ENCODE measurements at places on chromosomes 11 and 22. TPM values are rescaled to one million over a fixed set of nuclear protein-coding genes. Genes with fewer than 3 reads are reported as not detected.

Gene PGA4
- not detected for total RNA-seq

Gene RASL10A
- total RNA-seq = 0.56 TPM

Gene VSIG10L2
- not detected for total RNA-seq

Gene SORL1
- total RNA-seq = 64.6 TPM

Gene SPA17
- 3.6 TPM for total RNA-seq

Gene SMC1B
- 1.8 TPM for total RNA-seq

GRCh38 chr11:1970956-1971355 is 23.8 kb downstream of the MRPL23 start:
- H3K27me3 ChIP-seq = no peaks in the 10 kb centered on the region
- H3K27ac ChIP-seq = no peak overlapping the region
- H3K36me3 ChIP-seq = no peaks in the 10 kb centered on the region
- no peak for DNase-seq
- H3K4me3 ChIP-seq = no peak overlapping the region

DNA sequence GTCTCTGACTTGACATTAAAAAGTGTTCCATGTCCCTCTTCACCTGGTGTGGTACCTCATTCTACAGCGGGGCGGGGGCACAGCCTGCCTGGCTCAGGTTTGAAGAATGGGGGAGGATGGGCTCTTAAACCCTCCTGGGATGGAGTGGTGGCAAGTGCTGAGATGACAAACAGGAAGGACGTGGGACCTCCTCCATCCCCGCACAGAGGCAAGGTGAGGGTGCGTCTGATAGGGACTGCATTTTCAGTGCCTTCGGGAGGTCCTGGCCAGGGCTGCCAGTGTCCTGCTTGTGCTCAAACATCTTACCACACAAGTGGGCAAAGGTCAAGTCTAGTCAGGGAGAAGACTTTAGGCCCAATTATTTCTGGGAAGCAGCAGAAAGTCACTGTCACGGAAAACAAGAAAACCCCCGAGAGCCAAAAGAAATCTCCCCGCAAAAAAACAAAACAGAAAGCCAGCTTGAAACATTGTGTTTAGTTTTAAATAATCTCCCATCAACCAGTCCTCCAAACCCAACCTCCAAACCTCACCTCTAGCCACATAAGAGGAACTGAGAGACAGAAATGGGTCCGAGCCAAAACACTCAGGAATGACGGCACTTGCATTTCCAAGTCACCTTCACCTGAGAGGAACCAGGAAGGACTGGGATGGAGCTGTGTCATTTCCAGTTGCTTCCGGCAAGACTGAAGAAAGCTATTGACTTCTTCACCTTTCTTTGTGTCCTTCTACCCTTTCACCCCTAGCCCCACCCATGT is 966.5 kb downstream of the NTM start:
- DNase-seq = no peak
- no peaks in the 10 kb centered on the region for H3K36me3 ChIP-seq
- H3K4me3 ChIP-seq = no peak overlapping the region
- H3K27ac ChIP-seq = no peak overlapping the region

DNA sequence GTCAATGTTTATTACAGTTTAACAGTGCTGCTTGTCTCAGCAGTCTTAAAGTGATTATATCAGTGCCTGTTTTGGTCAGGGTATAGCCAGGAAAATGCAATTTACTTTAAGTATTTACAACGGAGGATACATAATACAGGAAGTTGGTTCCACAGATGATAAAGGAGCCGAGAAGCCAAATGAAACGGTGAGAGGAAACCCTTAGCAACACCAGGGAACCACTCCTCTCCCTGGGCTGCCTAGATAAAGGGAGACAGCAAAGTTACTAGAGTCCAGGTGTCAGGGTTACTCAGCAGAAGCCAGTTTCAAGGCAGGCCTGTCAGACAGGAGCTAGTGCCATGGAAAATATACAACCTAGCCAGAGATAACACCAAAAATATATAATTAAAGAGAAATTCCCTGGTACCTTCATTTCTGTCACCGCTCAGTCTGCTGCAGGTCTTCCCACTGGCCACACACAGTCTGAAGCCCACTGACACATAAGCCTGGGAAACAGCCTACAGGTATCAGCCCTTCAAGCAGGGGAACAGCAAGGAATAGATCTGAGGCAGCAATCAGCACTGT is 55.5 kb downstream of the FAM76B start:
- H3K4me3 ChIP-seq = no peak overlapping the region
- peaks cover 12% of the 10 kb centered on the region for H3K27me3 ChIP-seq
- no peak for DNase-seq
- H3K27ac ChIP-seq = no peak overlapping the region

DNA sequence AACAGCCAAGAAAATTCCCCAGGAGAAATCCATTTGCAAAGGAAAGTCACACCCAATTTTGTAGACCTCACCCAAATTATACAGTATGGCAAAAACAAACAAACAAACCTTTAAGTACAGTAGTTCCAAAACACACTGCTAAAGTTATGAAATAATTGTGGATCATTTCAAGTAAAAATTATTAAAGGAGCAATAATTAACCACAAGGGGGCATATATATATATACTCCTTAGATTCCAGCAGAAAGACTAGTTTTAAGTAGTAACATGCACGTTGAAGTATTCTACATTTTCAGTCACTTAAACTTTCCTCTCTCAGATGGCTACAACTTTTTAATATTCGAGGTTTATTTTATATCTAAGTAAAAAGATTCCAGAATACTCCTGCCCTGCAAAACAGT is 26.8 kb downstream of the RNF141 start:
- peaks cover 5% of the 10 kb centered on the region for H3K36me3 ChIP-seq
- peaks cover 13% of the 10 kb centered on the region for H3K4me1 ChIP-seq
- H3K27me3 ChIP-seq = no peaks in the 10 kb centered on the region
- H3K4me3 ChIP-seq = no peak overlapping the region

DNA sequence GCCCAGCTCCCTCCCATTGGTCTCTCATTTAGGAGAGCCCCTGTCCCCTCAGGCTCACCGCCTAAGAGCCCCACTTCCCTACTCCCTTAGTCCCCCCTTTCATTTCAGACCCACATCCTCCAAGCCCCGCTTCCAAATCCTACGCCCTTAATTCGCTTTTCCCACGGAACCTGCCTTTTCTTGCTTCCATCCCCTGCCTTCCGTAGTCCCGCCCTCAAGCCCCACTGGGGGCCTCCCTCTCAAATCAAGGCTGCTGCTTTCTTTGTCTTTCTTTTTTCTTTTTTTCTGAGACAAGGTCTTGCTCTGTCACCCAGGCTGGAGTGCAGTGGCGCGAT is 396 bp downstream of the CCDC157 start:
- no peak for DNase-seq
- H3K4me1 ChIP-seq = peaks cover 39% of the 10 kb centered on the region
- peak overlapping the region; percentile 96 for H3K4me3 ChIP-seq

DNA sequence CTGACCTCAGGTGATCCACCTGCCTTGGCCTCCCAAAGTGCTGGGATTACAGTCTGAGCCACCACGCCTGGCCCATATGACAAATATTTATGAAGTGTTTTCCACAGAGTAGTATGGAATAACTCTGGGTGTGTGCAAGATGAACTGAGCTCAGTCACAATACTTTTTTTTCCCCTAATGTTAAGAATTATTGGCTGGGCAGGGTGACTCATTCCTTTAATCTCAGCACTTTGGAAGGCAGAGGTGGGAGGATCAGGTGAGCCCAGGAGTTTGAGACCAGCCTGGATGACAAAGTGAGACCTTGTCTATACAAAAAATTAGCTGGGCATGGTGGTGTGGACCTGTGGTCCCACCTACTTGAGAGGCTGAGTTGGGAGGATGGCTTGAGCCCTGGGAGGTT is 6.4 kb downstream of the PTPRJ start:
- peaks cover 64% of the 10 kb centered on the region for H3K4me1 ChIP-seq
- no peak overlapping the region for H3K4me3 ChIP-seq
- DNase-seq = no peak
- H3K27ac ChIP-seq = peak overlapping the region; percentile 43
- H3K36me3 ChIP-seq = peaks cover 13% of the 10 kb centered on the region

GRCh38 chr11:80284946-80285785 is 844.3 kb upstream of the TENM4 start:
- no peak for DNase-seq
- H3K36me3 ChIP-seq = no peaks in the 10 kb centered on the region

DNA sequence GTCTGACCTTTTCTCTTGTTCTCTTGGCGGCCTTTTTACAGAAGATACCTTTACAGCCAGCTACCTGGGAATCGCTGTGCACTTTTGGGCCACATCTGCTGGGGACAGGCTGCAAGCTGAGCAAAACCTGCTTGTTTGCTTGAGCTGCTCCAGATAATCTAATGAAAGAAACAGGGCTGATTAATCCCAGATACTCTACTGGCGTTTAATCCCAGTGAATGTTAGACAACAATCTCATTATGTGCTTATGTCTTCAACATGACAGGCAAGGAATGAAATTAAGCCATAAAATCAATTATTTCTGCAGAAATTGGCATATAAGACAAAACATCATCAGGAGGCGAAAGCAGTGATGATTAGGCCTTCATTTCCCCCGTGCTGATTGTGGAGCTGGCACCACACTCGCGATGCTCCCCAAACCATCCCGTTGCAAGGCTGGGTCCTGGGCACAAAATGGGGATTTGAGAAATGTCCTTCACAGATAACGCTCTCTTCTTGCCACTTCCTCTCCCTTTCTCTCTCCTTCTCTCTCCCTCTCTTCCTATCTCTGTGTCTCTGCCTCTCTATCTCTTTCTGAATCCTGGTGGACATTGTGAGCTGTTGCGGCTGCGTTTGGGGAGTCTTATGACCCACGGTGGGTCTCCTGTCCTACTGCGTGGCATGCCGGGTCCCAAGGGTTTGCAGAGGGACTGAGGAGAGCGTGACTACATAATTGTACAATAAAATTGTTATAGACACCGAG is 1053.8 kb downstream of the TBC1D22A start:
- peaks cover 1% of the 10 kb centered on the region for H3K27me3 ChIP-seq
- H3K27ac ChIP-seq = no peak overlapping the region
- no peak for DNase-seq

- peak; percentile 40 for DNase-seq
- H3K36me3 ChIP-seq = peaks cover 61% of the 10 kb centered on the region
- peaks cover 57% of the 10 kb centered on the region for H3K4me1 ChIP-seq
- no peak overlapping the region for H3K27ac ChIP-seq
Measured at GRCh38 chr11:66073669-66074068, 3.6 kb downstream of the PACS1 start.

DNA sequence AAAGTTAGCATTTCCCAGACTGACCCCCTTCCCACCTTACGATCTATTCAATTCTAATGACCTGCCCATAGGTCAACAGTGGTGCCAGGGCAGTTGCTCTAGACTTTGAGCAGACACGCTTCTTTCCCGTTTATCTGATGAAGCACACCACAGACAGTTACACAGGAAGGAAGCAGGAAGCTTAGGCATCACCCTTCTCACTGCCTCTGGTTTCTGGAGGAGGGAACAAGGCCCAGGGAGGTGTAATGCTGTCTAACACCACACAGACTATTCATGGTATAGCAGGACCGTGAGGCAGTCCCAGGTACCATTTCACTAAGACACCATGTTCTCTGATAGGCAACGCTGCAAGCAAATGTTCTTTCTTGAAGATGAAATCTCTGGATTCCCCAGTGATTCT is 279.4 kb downstream of the NTM start:
- no peak overlapping the region for H3K4me3 ChIP-seq
- no peaks in the 10 kb centered on the region for H3K36me3 ChIP-seq
- peaks cover 1% of the 10 kb centered on the region for H3K27me3 ChIP-seq
- no peaks in the 10 kb centered on the region for H3K4me1 ChIP-seq
- no peak overlapping the region for H3K27ac ChIP-seq
- DNase-seq = no peak

DNA sequence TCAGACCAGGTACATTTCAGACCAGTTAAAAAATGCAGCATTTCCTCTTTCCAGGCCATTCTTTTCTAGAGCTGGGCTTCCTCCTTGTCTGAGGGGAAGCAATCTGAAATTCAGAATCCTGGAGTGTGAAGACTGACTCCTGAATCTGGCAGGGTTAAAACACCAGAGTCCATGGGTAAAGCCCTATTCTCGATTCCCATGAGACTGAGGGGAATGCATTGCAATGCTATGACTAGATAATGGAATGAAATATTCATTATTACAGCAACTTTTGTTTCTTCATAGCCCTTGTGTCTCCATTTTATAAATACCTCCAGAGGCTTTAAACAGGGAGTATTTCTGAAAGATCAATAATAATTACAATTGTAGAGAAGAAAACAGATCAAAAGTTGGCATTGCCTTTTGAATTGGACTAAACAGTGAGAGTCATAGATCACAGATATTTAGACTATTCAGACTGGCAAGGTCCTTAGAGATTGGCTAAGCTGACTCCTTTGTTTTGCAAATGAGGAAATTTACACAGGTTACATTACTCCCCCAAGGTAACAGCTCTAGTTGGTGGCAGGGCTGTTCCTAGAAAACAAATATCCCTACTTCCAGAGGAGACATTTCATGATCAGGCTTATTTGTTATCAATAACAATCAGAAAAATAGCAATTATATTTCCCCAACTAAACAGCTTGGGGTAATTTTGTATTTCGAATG is 632.6 kb upstream of the KIRREL3 start:
- H3K27ac ChIP-seq = no peak overlapping the region
- no peaks in the 10 kb centered on the region for H3K27me3 ChIP-seq
- no peak for DNase-seq
- H3K4me3 ChIP-seq = no peak overlapping the region

DNA sequence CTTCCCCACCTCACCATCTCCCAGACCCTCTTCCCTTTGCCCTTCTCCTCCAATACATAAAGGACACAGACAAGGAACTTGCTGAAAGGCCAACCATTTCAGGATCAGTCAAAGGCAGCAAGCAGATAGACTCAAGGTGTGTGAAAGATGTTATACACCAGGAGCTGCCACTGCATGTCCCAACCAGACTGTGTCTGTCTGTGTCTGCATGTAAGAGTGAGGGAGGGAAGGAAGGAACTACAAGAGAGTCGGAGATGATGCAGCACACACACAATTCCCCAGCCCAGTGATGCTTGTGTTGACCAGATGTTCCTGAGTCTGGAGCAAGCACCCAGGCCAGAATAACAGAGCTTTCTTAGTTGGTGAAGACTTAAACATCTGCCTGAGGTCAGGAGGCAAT is 58.2 kb downstream of the TIMP3 start:
- H3K4me3 ChIP-seq = no peak overlapping the region

GRCh38 chr11:119094816-119095065 is 6.9 kb downstream of the DPAGT1 start:
- H3K36me3 ChIP-seq = peaks cover 72% of the 10 kb centered on the region
- H3K4me1 ChIP-seq = peaks cover 35% of the 10 kb centered on the region
- DNase-seq = no peak
- H3K4me3 ChIP-seq = peak overlapping the region; percentile 93
- H3K27me3 ChIP-seq = peaks cover 1% of the 10 kb centered on the region
- peak overlapping the region; percentile 91 for H3K27ac ChIP-seq

- H3K27me3 ChIP-seq = no peaks in the 10 kb centered on the region
- peaks cover 13% of the 10 kb centered on the region for H3K4me1 ChIP-seq
- DNase-seq = peak; percentile 60
- no peaks in the 10 kb centered on the region for H3K36me3 ChIP-seq
Measured at GRCh38 chr22:38570779-38571364, 889 bp upstream of the DMC1 start.

GRCh38 chr11:69233744-69234570 is 60.0 kb upstream of the MYEOV start:
- peaks cover 12% of the 10 kb centered on the region for H3K4me1 ChIP-seq
- peaks cover 1% of the 10 kb centered on the region for H3K36me3 ChIP-seq
- DNase-seq = no peak
